Stimulated activated CD8-positive, alpha-beta memory T cell treated with anti-CD3 and anti-CD28 coated beads, Interleukin-4, amount 100 ng/mL, for 1 hour (primary cell): ENCODE measurements at places on chromosomes 2 and 18.

- DNase-seq: no peak
Measured at GRCh38 chr2:178125125-178125524, 12.9 kb downstream of the RBM45 start.

DNA sequence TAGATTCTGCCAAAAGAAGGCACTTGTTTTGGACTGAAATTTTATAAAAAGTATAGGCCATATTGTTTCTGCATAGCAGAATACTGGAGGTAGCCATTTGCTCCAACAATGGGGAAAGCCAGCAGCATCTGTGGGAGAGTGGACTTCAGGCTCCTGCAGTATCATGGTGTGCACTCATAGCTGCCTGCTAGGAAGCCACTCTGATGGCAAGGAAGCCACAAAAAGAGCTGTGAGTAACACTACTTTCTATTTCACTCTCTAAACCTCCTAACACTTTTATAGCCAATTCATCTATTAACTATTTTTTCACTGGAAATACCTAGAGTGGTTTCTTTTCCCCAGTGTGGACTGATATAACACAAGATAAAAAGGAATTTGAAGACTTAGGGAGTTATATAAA lies 144.4 kb upstream of the KCNJ3 start:
- DNase-seq: no peak

- no peak for DNase-seq
Measured at GRCh38 chr2:175008009-175008408, 2.8 kb upstream of the CHN1 start.

DNA sequence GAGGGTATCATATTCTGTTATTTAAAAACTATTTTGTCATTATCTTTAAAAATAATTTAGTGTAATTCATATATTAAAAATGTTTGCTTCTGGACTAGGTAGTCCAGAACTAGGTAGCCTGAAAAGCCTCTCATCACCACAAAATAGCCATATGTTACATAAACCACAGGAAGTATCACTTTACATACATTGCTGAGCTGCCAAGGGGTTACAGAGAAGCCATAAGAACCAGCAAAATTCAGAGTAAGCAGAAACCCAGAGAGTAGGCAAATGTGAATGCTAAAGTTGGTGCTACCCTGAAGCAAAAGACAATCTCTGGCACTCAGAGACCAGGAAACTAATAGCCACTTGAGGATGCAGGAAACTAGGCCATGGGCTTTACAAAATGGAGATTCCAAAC lies 60.9 kb downstream of the LOXHD1 start:
- no peak for DNase-seq

- no peak for DNase-seq
Measured at GRCh38 chr2:151347906-151348305, 9.5 kb upstream of the TNFAIP6 start.

DNA sequence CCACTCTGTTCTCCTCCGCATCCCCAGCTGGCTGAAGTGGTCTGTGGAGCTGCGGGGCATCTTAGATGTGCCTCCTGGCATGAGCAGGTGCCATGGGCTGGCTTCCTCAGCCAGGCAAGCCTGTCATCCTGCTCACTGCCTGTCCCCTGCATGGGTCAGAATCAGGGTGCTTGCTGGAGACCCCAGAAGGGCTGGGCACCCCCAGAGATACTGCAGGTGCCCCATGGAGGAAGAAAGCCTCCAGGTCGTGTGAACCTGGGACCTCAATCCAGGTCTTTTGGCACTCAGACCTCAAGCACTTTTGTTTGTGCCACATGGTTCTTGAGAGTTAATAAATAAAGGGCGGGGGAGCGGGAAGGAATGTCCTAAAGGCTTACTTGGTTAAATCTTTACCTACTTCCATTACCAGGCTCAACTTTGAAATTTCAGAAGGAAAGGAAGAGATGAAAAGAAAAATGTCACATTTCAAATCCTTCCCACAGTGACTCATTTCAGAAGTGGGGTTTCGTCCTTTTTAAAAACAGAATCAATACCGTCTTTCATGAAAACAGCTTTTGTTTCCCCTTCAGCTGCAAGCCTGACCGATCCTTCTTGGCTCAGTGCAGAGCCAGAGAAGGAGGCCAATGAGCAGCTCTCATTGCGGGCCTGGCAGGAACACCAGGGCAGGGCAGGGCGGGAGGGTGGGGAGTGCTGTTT lies 69.9 kb downstream of the RHOB start:
- DNase-seq: no peak
